CD4-positive, alpha-beta T cell treated with Interleukin-6 at 100 ng/mL for 8 hours (primary cell): ENCODE measurements at places on chromosomes 7 and 10.

- peak; percentile 54 for DNase-seq
Measured at GRCh38 chr7:154953006-154953684, 49.8 kb downstream of the PAXIP1 start.

DNA sequence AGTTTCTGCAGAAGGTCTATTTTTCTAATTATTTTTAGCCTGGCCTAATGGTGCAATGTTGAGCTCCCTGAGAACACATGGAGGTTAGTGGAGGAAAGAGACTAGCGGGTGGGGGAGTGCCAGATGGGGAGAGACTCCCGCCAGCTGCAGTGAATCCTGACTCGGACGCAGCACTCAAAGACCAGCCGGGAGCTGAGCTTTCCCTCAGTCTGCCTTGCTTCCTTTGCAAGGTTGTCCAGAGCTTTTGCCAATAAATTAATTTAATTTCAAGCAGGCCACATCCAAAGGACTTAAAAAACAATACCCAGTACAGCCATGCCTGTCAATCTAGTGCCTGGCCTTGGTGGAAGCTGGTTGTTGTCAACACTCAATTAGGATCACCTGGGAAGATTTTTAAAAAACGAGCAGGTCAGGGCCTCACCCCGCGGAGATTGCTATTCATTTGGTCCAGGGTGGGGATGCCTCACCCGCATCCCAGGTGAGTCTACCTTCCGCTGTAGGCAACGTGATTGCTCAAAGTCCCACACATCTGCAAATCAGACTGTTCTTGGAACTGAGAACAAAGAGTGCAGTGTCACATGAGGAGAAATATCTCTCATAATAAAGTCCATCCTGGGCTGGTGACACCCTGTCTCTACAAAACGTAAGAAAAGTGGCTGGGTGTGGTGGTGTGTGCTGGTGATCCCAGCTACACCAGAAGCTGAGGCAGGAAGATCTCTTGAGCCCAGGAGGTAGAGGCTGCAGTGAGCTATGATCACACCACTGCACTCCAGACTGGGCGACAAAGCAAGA lies 4.0 kb downstream of the CLRN3 start:
- DNase-seq: no peak

DNA sequence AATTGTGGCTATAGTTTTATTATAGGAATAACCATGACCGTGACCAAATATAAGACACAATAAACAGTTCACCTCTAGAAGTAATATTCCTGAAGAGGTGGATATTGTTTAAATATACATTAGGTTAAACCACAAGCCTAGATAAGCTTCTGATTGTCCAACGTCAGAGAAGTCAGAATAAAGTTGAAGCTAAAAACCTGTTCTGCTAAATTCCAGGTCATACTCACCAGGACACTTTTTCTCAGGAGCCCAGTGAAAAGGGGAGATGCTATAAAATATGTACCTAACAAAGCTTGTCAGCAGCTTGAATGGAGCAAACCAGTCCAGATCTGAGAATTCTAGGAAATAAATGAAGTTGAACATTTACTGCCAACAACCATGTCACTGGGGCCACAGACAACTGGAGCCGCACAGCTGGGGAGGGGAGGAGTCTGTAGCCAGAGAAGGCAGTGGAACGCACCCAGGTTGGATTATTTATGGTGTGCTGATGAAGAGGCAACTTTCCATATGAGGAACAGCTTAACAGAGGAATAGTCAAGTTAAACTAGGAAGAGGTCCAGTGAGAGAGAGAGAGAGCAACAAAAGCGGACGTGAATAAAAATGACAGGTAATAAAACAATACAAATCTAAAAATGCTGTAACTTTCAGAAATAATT lies 191.1 kb downstream of the ZNF438 start:
- no peak for DNase-seq

GRCh38 chr10:27450225-27450624 lies 53.9 kb upstream of the RAB18 start:
- DNase-seq: no peak

DNA sequence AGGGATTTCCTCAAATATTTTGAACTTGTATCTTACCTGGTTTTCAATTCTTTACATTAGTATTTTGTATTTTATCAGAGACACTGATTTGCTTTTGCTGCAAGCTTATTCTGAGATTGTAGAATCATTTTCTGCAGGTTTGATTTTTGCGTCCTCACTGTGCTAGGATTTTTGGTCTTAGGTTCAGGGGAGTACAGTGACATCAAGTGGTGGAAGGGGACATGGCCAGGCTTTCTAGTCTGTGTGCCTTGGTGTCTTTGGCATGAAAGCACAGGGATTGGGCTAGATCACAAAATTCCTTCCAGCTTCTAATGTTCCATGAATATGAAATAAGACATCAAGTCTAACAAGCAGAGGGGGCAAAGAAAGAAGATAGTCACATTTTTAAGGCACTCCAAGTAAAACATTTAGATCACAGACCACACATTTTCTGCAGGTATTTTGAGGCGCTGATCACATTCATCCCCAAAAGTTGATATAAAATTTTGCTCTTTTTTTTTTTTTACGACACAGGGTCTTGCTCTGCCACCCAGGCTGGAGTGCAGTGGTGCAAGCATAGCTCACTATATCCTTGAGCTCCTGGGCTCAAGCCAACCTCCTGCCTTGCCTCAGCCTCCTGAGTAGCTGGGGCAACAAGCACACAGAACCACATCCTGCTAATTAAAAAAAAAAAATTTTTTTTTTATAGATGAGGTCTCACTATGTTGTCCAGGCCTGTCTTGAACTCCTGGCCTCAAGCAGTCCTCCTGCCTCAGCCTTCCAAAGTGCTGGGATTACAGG lies 124.4 kb downstream of the PON1 start:
- no peak for DNase-seq

GRCh38 chr7:100394077-100394476 lies 20.8 kb downstream of the PILRA start:
- no peak for DNase-seq

DNA sequence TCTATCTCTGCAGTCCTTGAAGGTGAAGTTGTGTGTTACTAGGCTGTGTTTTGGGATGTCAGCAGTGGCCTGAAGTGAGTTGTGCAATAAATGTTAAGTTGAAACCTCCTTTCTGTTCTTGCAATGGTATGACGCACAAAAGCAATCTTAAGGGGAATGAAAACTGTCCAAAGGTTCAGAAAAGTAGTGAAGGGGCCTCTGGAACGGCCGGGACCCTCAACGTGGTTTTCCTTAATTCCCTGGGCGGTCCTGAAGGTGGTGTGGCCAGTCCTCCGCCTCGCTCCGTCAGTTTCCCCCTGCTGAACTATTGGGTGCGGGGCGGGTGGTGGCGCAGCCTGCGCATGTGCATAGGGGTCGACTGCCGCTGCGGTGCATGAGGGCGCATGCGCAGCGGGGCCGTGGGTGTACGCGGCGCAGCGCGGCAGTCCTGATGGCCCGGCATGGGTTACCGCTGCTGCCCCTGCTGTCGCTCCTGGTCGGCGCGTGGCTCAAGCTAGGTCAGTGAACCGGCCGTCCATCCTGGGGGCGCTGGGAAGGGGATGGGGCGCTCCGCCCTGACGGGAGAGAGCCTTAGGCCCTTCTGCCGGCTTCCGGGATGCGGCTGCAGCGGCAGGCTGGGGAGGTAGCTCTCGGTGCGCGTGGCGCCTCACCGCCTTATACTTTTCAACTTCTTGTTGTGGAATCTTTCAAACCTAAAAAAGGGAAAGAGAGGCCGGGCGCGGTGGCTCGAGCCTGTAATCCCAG lies at the start of gene SUMF2:
SUMF2 (plus strand) TSS at position 405 of the 744 bp plus-strand sequence; CDS start at position 431, 26 bp downstream.
- DNase-seq: peak; percentile 87

GRCh38 chr7:44634187-44634838 lies 27.9 kb downstream of the OGDH start:
- no peak for DNase-seq

GRCh38 chr7:28245123-28245878 lies 64.7 kb upstream of the JAZF1 start:
- no peak for DNase-seq

- no peak for DNase-seq
Measured at GRCh38 chr7:123289200-123289599, 89.4 kb upstream of the SLC13A1 start.

- no peak for DNase-seq
Measured at GRCh38 chr7:99123571-99124033, 20.3 kb downstream of the SMURF1 start.

DNA sequence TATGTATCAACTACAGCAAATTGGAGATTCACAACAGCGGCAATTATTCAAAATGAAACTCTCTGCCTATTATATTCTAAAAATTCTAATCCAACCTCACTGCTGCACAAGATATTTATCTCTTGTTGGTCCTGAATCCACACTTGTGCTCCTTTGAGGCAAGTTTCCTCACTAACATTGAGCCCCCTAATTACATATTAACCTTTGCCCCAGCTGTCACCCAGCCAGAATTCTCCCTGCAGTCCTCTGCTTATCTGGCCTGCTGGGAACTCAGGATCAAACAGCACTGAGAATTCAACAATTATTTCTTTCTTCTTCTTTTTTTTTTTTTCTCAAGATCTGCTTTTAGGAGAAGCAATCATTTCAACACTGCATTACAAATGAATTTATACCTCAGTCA lies 21.5 kb upstream of the PLAC9 start:
- no peak for DNase-seq

DNA sequence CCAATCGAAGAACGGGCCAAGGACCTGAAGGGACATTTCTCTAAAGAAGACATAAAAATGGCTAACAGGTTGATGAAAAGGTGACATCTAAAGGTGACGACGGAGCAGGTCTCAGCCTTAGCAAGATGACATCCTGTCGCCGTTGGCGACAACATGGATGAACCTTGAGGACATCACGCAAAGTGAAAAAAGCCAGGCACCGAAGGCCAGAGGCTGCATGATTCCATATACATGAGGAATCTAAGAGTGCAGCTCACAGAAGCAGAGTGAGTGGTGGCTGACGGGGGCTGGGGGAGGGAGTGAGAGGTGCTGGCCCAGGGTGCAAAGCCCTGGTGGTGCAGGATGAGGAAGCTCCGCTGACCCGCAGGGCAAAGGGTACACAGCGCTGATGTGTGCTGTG lies 34.1 kb upstream of the NKX6-2 start:
- DNase-seq: no peak
